SHP77 (cell line): ENCODE measurements at places on chromosomes 6 and 20.
A peak's percentile ranks its signal among the peaks of the same experiment; 100 is the strongest.

DNA sequence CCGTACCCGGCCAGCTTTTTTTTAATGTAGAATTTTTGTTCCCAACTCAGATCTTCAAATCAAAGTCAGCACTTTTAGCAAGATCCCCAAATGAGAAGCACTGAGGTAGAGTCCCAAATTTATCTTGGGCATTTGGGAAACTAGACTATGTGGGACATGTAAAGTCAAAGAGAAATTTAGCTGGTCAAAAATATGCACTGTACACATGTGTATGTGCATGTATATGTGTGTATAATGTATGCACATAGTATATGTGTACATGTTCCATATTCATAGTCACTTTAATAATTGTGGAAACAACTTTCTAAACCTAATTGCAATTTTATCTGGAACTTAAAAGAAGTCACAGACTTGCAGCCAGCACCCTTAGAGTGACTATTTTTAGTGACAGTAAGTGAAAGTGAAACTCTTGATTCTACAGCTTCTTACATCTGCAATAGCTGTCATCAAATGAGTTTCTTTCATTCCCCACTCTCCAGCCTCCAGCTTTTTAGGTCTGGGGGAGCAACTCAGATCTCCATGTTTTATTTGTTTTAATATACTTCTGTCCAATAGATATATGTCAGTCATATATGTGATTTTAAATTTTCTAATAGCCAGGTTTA, 53.6 kb downstream of the CDC40 start:
- no peak for DNase-seq

DNA sequence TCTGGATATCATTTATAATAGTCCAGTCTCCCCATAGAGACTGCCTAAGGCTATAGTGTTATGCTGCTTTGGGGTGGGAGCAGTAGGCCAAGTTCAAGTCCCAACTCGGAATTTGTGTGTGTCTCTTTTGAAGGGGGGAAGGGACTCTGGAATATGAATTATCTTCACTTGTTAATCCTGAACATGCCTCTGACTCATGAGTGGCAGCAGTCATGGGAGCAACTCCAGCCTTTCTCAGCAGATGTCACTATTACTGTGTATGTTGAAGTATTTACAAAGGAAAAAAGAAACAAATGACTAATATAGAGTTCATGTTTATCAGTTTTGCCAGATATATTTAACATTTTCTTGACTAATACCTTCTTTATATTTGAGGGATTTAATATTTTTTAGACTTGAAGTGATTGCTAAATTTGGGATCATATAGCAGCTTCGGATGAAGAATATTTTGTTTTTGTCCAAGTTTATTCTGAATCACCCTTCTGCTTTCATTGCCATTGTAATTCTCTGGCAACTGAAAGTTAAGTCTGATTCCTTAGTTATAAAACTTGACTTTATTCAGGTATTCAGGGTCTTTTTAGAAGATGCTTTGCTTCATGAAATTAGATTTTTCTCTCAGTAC, 23.4 kb downstream of the FAM217A start:
- DNase-seq: no peak

DNA sequence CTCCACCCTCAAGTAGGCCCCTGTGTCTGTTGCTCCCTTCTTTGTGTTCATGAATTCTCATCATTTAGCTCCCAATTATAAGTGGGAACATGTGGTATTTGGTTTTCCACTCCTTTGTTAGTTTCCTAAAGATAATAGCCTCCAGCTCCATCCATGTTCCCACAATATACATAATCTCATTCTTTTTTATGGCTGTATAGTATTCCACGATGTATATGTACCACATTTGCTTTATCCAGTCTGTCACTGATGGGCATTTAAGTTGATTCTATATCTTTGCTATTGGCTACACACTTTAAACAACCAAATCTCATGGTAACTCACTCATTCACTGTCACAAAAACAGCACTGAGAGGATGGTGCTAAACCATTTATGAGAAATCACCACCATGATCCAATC, 35.5 kb upstream of the VGLL2 start:
- DNase-seq: no peak

DNA sequence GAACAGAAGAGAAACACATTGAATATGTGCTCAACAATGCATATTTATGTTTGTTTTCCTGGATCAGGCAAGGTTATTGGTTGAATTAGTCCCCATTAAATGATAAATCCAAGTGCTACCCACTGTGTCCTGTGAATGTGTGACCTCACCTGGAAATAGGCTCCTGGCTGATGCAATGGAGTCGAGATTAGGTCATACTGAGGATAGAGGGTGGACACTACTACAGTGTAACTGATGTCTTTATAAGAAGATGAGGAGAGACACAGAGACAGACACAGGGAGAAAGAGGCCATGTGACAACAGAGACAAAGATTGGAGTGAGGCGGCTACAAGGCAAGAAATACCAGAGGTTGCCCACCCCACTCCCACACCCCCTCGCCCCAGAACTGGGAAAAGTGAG, 559.3 kb downstream of the C6orf118 start:
- DNase-seq: no peak

- DNase-seq: no peak
Measured at GRCh38 chr6:34465531-34466241, at the start of gene PACSIN1. Gene PACSIN1 (plus strand): TSS chr6:34466076. CDS start chr6:34526306, 60,230 bp downstream.

DNA sequence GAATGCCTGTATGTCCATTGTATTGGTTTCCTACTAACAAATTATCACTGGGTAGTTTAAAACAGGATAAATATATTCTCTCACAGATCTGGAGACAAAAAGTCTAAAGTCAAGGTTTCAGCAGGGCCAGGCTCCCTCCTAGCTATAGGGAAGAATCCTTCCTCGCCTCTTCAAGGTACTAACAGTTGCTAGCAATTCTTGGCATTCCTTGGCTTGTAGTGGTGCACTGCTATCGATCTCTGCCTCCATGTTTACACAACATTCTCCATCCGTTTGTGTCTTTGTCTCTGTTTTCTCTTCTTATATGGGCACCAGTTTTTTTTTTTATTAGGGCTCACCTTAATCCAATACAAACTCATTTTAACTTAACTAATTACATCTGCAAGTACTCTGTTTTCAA, 48.9 kb downstream of the OR2B6 start:
- DNase-seq: no peak

- DNase-seq: no peak
Measured at GRCh38 chr6:169317441-169318202, 64.0 kb upstream of the THBS2 start.

DNA sequence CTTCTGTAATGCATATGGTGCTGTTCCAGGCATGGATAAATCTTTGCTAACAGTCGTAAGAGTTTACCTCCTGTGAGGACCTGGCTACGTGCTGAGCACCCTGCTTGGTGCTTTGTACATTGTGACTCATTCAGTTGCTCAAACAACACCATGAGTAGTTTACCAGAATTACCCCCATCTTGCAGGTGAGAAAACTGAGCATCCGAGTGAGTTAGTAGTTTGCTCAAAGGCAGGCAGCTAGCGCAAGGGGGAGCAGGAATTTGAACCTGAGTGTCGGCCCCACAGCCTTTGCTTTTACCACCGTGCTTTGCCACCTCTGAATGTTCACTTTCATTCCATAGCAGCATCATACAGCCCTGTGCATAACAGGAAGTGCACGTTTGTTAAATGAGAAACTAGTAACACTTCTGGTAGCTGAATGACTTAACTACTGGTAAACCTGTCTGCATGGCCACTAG, 121.9 kb downstream of the MTHFD1L start:
- no peak for DNase-seq

- DNase-seq: peak; percentile 76
Measured at GRCh38 chr20:57596998-57597939, 23.0 kb downstream of the ZBP1 start.

- no peak for DNase-seq
Measured at GRCh38 chr6:165181951-165182414, 127.4 kb downstream of the C6orf118 start.

- no peak for DNase-seq
Measured at GRCh38 chr6:132062626-132063025, 111.5 kb upstream of the CCN2 start.

GRCh38 chr6:44649365-44650025, 262.0 kb downstream of the CDC5L start:
- no peak for DNase-seq

DNA sequence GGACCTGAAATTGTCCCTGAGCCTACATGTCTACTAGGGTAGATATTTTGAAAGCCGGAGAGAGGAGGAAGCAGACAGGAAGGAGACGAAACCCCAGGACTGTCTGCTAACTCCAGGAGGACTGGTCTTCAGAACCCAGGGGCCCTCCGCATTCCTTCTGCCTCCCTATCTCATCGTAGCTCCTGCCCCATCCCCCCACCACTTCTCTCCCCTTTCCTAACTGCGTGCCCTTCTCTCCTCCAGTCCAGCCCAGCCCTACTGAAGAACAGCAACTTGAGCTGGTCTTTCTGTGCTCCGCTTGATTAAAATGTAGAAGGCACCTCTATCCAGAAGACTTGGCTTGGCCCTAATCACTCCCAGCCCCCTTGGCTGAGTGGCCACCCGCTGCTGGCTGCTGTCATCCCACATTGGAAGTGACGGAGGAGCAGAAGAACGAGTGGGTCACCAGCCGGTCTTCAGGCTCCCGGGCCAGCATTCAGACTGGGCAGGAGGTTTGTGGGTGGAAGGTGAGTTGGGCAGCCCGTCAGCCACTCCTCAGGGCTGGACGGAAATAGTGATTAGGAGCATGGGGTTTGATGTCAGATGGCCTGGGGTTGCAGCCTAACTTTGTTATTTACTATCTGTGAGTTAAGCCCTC, 28.8 kb upstream of the ANGPT4 start:
- DNase-seq: no peak

- peak; percentile 57 for DNase-seq
Measured at GRCh38 chr6:158706369-158706982, 56.6 kb downstream of the SYTL3 start.
